Stimulated activated CD4-positive, alpha-beta T cell treated with anti-CD3 and anti-CD28 coated beads, Interleukin-1b, Interleukin-23, amount 100 ng/mL, for 1 hour (primary cell): ENCODE measurements at places on chromosomes 1 and 21.

GRCh38 chr1:63888984-63889383 lies 115.2 kb downstream of the ROR1 start:
- no peak for DNase-seq

GRCh38 chr1:48571303-48571987 lies 99.4 kb upstream of the SPATA6 start:
- no peak for DNase-seq

DNA sequence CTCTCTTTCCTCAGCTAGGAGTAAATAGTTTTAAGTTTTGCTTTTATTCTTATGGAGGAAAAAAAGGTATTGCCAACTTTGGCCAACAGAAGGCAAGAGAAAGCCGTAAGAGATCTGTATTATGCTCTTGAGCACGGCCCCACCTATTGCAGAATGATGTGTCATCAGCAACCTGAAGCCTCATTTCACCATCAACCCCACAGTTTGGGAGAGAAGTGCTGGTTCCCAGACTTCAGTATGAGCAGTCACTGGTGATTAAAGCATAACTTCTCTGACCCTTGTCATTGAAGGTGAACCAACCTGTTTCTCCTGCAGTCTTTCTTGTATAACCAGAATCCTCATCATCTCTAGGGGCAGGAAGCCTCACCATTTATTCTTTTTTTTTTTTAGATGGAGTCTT lies 100.2 kb downstream of the SIPA1L2 start:
- DNase-seq: no peak

DNA sequence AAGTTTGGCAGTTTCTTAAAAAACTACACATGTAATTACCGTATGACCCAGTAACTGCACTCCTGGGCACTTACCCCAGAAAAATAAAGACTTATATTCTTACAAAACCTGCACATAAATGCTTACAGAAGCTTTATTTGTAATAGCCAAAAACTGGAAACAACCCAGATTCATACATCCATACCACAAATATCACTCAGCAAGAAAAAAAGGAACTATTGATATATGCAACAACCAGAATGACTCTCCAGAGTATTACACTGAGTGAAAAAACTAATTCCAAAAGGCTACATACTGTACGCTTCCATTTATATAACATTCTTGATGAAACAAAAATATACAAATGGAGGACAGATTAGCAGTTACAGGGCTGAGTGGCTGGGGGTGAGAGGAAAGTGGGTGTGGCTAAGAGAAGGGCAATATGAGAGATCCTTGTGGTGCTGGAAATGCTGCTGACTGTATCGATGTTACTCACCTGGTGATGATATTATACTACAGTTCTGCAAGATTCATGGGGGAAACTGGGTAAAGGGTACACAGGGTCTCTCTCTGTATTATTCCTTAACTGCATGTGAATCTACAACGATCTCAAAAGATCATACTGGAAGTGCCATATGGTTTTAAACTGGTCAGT lies 96.0 kb upstream of the GNG4 start:
- DNase-seq: no peak

DNA sequence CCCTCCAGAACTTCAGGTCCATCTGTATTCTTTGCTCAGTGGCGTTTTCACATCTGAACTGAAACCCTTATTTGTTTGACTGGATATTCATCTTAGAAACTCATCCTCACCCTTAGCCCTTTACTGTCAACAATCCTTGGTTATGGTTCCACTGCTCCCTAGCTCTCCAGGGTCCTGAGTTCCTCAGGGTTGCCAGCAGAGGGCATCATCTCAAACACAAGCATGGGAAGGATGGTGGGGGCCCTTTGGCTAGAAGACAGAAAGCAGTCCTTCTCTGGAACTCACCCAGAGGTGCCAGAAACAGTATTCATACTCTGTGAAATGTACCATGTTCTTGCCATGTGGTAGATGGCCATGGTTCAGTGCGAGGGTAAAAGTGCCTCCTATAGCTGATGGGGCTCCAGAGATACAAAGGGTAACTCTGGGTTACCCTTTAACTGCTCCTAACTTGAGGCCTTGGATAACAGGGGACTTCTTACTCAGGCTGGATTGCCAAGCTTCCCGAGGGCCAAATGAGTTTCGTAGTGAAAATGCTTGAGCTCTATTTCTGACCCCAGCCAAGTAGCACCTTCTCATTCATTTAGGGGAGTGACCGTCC lies 11.3 kb downstream of the NCSTN start:
- DNase-seq: no peak

DNA sequence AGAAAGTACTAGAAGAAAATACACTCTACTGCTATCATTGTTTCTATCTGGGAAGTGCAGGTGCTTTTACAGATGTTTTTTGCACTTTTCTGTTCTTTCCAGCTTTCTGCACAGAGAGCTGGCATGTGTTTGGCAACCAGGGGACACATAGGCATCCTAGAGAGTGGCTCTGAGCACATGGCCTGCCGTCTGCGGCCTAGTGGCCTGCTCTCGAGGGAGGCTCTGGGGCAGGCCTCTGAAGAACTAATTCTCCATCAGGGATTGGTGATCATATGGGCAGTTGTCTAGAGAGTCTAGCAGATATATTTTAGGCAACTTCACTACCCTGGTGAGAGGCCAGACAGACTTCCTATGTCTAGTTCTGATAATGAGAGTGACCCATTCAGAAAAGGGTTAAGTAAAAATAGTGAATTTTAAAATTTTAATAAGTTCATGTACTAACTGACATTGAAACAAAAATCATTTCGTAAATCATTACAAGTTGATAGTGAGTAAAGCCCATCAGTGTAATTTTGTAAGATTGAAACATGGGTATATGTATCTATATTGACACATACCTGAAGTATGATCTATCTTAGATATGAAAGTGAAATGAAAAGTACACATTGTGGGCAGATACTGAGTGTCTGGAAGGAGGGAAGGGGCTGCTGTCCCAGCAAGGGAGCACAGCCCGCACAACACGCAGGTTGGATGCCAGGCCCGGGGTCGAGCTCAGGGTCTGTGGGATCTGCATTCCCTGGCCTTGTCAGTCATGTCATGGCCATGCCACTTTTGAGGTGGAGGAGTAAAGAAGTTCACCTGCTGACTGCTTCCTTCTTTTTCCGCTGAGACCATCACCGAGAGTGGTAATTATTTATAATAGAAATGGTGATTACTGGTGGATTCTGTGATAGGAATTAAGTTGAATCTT lies 79.8 kb downstream of the PCBP3 start:
- no peak for DNase-seq

GRCh38 chr1:12435639-12436344 lies 182.2 kb downstream of the DHRS3 start:
- DNase-seq: no peak

DNA sequence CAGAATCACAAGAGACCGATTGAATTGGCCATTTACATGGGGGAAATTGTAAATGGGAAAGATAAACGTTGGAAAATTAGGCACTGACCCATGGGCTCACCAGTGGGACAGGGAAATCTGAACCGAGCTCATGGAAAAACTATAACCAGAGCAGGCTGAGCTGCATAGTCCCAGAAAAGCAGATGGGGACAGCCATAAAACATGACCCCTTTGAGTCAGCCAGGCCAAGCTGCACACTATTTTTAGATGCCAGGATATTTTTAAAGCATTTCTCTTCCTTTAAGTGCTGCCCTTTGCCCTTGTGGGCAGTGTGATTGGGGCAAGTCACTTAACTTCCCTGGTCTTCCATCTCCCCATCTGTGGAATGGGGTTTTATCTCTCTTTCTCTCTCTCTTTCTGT lies 184.1 kb downstream of the FOXD2 start:
- no peak for DNase-seq

- no peak for DNase-seq
These were observed 139.0 kb downstream of the CAMTA1 start for GRCh38 chr1:6923955-6924881.

DNA sequence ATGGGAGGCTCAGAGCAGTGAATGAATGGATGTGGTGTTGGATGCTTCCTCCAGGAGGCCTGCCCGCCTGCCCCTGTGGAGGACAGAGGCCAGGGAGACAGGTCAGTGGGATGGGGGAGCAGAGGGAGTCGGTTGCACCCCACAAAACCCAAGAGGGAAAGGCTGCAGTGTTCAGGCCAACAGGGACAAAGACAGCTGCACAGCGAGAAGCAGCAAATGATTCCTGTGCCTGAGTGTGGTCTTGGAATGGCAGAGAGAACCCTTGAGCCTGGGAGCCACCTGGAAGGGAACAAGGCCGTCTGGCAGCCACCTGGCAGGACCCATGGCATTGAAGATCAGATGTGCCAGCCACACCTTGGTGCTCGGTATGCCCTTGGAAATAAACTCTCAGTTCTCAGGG lies 8.1 kb downstream of the TFF3 start:
- no peak for DNase-seq

DNA sequence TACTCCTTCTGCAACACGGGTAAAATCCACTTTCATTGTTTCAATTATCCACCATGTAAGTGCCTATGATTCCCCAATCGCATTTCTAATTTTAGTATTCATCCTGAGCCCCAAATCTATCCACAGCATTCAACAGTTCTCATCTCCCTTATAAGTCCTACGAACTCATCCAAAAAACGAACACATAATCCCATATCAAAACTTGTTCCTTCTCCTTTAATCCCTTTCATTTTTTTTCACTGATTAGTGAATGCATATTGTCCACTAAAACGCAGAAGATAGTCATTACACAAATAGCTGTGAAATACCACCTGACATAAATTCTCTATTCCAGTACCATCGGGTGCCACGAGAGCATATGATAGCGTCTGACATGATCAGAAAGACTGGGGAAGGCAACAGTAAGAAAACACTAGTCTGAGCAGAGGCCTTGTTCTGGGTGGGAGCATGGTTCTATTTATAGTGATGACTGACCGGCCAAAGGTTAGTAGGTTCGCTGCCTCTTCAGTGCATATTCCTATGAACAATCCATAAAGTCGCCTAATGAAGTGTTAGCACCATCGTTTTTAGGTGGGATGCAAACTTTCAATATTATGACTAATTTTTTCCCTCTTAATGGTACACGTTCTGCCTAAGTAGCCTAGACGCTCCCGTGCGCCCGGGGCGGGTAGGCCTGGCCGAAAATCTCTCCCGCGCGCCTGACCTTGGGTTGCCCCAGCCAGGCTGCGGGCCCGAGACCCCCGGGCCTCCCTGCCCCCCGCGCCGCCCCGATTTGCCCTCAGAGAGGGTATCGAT lies 648 bp downstream of the ATP5PF start:
- DNase-seq: no peak

DNA sequence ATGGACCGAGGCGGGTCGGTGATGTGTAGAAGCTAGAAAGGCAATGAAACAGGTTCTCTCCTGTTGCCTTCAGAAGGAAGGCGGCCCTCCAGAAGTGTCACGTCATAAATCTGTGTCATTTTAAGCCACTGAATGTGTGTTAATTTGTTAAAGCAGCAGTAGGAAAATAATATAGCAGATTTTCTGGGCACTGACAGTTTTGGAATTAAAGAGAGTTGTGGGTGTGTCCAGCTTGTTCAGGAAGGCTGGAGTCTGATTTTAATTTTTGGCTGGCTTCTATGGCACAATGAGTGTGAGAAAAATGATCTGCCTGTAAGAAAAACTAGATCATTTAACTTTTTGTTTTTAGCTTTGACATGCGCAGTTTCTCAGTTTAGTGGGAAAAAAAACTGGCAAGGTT lies 177.3 kb downstream of the EDEM3 start:
- no peak for DNase-seq

- DNase-seq: no peak
These were observed 22.7 kb downstream of the ZFYVE9 start for GRCh38 chr1:52164604-52165003.

GRCh38 chr21:18318156-18318555 lies 73.5 kb downstream of the CHODL start:
- no peak for DNase-seq

GRCh38 chr1:41498804-41499203 lies 14.3 kb upstream of the EDN2 start:
- DNase-seq: no peak
